ENCODE measurements at places on chromosomes 16 and 17. TPM values are rescaled to one million over a fixed set of nuclear protein-coding genes. Genes with fewer than 3 reads are reported as not detected.

DNA sequence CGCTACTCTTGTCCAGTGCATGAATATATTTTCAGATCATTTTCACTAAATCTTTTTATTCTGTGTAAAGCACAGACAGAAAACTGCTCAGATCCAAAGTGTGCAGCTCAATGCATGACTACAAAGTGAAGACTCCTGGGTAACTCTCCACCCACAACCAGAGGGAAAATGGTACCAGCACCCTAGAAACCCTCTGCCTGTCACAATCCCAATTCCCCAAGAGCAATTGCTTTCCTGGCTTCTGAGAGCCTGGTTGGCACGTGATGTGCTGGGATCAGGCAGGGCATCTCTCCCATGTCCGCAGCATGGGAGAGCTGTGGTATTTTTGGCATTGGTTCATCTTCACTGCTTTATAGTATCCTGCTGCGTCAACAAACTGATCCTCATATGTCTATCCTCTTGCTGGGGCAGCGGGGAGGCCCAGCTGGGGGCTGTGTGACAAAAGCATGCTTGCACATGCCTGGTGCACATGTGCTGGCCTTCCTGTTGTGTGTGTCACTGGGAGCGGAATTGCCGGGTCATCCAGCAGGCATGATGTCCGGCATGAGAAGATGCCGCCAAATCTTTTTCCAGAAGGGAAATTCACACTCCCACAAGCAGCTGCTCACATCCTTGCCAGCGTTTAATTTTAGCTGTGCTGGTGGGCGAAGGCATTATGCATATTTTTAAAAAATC, 278.9 kb upstream of the FOXF1 start:
- no peak for DNase-seq

GRCh38 chr17:49870298-49870697, 22.4 kb upstream of the TAC4 start:
- no peak for DNase-seq

- DNase-seq = no peak
Observed at GRCh38 chr16:85152414-85153030, 40.2 kb upstream of the CIBAR2 start.

Gene SLC35G6
- not detected for total RNA-seq

DNA sequence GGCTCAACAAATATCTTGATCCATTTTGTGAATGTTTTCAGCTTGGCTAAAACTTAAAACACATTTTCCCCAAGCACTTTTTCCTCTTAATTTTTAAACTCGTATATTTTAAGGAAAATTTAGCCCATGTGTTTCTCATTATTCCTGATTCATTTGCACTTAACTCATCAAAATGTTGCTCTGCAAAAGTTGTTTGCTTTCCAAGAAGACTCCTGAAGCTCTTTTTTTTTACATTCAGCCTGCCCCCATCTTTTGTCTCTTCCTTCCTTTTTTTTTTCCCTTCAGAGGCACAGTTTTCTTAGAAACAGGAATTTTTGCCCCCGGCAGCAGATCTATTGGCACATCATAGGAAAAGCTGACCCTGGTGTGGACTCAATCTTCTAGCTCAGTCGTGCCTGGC, 155.0 kb upstream of the SALL1 start:
- DNase-seq = no peak

- no peak for DNase-seq
Observed at GRCh38 chr17:8791248-8791909, 7.8 kb downstream of the MFSD6L start.

- DNase-seq = no peak
Observed at GRCh38 chr16:3283543-3284447, 504 bp downstream of the ZNF263 start.

Gene KRTAP9-4
- total RNA-seq = not detected

DNA sequence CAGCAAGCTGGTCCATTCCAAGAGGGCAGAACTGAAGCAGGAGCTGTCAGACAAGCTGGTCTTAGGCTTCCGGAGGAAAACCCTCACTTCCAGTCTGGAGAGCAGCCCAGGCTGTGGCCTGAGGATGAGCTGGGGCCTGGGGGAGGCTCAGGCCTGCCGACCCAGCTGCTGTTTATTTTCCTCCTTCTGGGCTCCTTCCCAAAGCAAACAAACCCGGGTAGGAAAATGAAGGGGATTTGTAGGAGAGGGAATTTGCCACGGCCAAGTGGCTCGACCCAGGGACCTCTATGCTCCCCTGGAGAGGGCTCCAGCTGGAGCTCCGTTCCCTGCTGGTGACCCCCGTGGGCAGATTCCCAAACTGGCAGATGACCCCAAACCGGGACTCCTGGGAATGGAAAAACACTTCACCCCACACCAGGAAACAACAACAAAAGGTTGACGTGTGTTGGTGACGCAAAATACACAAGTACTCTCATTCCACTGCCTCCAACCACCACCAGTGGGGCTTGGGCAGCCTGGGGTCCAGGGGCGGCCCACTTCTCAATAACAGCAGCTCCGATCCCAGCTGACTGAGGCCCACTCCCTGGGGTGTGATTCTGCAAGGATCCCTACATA, 8.8 kb downstream of the JUP start:
- no peak for DNase-seq

GRCh38 chr16:4358236-4358635, 7.1 kb upstream of the PAM16 start:
- no peak for DNase-seq

Gene PYCARD
- total RNA-seq = 5.9 TPM

Gene GUCY2D
- total RNA-seq = not detected

Gene FBXW10
- not detected for total RNA-seq

DNA sequence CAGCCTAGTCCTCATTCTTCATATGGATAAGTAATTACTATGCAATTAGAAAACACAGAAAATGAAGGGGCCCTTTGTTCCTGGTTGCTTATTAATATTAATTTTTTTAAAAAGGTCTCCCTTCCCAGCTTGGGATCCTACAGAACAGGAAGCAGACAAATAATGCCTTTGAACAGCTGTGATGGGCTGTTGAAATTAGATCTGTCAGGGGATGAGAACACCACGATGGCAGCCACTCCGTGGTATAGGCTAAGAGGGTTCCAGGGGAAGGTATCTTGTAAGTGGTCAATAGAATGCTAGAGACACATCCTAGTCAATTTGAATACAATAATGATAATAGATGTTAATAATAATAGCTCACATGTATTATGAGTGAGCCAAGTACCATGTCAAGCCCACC, 83.1 kb downstream of the CCDC182 start:
- no peak for DNase-seq

GRCh38 chr17:40399185-40399584, 18.5 kb downstream of the TOP2A start:
- no peak for DNase-seq

DNA sequence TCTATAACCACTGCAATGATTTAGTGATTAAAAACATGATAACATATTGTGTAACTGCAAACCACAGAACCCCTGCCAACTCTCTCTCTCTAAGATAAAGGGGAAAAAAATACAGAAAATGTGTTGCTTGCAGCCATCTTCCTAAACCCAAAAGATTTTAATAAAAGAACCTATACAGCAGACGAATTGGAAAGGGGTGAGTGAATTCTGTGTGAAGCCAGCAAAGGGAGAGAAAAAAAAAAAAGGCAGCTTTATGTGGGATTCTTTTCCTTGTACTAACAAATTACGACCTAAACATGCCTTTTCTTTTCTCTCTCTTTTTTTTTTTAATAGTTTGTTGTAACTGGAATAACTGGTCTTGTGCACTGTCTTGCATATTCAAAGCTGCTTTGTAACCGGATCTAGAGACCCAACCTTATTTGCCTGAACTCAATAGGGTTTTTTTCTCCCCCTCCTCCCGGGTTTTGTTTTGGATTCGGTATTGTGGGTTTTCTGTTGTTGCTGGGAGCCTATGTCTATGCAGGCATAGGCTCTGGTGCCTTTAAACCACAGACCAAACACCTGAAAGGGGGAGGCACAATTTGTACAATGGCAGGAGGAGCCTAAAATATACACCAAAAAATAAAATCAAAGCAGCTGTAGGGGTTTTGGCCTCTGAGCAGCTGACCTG, 7.0 kb upstream of the ZFHX3 start:
- DNase-seq = no peak

GRCh38 chr16:75311383-75311938, 60.0 kb upstream of the BCAR1 start:
- DNase-seq = no peak

- no peak for DNase-seq
Observed at GRCh38 chr16:67919622-67920221, 11.9 kb downstream of the CTRL start.

GRCh38 chr17:35612924-35613521, 25.9 kb downstream of the AP2B1 start:
- peak; percentile 70 for DNase-seq

Gene GGNBP2
- 82.9 TPM for total RNA-seq

- peak; percentile 86 for DNase-seq
Observed at GRCh38 chr17:82414548-82415281, 3.4 kb upstream of the HEXD start.

- DNase-seq = no peak
Observed at GRCh38 chr17:71260366-71260940, 860.4 kb upstream of the SOX9 start.

GRCh38 chr16:89395150-89396142, 94.9 kb downstream of the ANKRD11 start:
- DNase-seq = no peak

GRCh38 chr17:44942456-44942855, 5.1 kb downstream of the KIF18B start:
- no peak for DNase-seq

- DNase-seq = no peak
Observed at GRCh38 chr17:61284746-61285145, 114.9 kb upstream of the TBX2 start.

Gene TBX6
- 2.5 TPM for total RNA-seq

Gene PRR11
- total RNA-seq = 66.6 TPM

DNA sequence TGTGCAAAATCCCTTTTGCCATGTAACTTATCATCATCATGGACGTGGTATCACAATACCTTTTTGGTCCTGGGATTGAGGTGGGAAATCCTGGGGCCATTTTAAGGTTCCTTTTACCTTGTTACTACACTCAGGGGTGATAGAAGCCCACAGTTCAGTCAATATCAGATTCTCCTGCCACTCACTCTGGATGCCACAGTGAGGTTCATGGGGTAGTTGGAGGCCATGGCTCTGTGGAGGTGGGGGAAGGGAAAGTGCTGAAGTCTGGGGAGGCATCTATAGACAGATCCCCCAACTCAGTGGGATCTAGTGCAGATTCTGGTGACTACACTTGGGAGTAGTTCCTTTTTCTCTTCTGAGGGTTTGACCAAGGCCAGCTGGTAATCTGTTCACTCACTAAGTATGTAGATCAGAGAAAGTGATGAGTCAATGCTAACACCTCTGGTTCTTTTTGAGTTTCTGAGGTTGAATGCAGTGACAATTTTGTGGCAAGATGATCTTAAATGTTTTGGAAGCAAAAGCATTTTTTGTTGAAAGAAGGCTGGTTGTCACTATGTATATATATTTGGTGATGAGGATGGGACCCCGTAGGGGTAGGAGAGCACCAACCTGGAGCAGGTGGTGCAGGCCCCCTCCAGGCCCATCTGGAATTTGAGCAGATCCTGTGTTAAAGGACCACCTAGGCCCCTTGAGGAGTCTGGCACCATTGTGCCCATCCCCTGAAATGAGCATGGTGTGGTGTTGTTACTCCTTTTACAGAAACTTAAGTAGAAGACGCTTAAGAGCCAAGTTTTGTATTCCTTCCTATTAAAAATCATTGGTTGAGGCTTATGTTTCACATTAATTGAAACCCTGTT, 18.8 kb upstream of the IRF8 start:
- DNase-seq = peak; percentile 41

Gene KRTAP4-6
- not detected for total RNA-seq

DNA sequence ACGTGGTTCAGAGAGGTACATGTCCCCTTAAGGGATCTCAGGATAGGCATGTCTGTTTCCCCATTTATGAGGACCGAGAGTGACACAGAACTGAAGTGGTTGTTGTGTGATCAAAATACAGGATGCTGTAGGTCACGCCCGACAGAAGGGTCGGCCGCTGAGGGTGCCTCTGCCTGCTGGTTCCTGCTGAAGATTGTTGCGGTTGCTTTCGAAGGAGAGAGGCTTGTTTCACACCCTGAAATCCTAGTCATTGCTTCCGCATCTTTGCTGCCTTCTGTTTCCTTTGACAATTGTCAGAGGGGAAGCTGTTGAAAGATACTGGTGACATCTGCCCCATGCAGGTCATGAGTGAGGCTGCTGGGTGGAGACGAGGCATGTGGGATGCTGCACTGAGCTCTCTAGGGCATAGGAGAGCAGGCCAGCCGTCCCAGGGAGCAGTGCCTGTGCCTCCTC, 3.8 kb upstream of the NAT9 start:
- peak; percentile 87 for DNase-seq

DNA sequence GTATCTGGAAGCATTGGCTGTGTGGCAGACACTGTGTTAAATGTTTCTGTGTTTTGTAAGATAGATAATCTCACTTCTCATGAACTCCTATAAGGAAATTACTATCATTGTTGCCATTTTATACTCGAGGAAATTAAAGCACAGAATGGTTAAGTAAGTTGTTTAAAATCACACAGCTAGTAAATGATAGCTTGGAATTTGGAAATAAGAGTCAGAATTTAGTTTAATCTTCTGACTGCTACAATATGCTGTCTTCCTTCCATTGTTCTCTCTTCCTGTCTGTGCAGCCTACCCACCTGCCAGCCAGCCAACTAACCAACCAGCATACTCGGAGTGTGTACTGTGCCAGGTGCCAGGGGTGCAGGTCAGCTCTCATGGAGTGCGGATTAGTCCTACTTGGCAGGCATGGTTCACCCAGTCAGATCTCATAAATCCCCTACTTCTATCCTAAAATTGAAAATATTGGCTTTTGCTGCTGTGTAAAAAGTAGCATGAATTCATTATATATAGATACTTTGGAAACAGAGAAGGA, 79.9 kb upstream of the LGALS9 start:
- DNase-seq = no peak

DNA sequence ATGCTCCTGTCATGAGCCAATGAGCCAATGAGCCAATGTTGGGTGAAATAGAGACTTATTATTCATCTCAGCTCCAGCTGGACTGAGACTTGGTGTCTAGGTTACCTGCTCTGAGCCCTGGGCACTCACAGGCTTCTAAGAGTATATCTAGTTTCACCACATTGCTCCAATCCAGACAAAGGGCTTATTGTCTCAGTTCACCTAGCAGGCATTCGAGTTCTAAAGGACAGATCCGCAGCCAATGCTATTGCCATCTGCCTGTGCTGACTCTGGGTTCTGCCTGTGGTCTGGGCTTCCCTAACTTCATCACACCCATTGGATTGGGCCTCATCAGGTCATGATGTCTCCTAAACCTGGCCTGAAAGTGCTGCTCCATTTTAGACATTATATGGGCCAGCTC, 66.1 kb upstream of the HS3ST4 start:
- no peak for DNase-seq

Gene ACE
- total RNA-seq = 0.51 TPM

- peak; percentile 68 for DNase-seq
Observed at GRCh38 chr17:77963441-77963840, 4.9 kb downstream of the TNRC6C start.

DNA sequence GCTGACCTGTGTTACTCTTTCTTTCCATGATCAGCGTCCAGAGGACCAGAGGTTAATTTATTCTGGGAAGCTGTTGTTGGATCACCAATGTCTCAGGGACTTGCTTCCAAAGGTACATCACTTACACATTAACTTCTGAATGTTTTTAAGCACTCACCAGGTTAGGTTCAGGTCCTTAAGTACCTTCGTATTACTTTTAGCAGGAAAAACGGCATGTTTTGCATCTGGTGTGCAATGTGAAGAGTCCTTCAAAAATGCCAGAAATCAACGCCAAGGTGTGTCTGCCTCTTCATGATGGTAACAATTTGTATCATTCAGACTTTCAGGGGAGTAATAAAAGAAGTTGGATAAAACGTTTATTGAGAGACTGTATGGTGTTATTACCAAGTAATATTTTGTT, 3.3 kb downstream of the HERPUD1 start:
- no peak for DNase-seq

Measured in activated CD8-positive, alpha-beta T cell treated with anti-CD3 and anti-CD28 coated beads for 36 hours (primary cell).